ENCODE measurements at places on chromosomes 5 and 9.
A peak's percentile ranks its signal among the peaks of the same experiment; 100 is the strongest.

DNA sequence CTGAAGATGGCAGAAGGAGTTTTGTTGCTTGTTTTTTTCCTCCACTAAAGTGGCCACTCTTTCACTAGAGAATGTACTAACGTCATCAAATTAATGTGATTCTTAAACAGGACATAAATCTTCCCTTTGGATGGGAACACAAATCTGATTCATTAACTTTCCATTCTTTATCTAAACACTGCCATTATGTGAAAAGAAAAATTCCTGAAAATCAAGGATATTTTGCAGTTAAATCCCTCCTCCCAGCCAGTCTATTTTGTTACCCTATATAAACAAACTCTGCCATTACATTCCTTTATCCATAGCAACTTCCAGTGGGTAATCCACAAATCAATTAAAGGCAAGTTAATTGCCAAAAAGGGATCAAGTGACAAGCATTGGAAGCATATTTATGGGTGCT is 546.5 kb downstream of the PDE4D start:
- DNase-seq: no peak

DNA sequence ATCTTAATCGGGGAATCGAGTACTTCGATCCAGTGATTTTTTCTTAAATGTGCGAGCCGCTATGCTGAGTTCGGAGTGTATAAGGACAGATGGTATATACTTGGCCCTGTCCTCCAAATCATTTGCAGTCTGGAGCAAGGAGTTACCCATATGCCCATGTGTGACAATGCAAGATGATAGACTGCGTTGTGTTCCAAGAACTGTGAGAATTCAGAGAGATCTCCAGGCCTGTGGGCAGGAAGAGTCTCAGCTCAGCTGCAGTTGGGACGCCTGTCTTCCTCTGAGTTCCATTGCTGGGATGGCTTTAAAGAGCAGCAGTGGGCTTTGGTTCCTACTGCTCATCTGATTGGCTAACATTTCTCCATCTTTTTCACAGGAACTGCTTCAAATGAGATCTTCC is 106.6 kb downstream of the ADAMTS16 start:
- DNase-seq: no peak

GRCh38 chr5:132100672-132101261 is 27.2 kb downstream of the CSF2 start:
- DNase-seq: peak; percentile 60

DNA sequence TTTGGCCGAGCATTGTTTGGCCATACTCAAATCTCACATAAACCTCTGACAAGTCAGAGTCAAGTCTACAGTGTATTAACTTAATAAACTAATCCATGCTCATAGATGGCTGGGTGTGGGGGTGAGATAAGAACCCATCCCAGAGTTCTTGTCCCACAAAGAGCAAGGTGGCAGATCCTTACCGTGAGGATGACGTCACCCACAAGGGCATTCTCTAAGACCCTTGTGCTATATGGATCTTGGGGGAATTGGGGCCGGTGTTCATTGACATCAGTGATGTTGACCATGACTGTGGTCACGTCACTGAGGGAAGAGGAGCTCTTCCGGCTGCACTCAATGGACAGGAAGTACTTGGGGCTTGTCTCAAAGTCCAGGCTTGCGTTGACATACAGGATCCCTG is 62.1 kb downstream of the FAT2 start:
- DNase-seq: no peak

GRCh38 chr9:28651050-28651722 is 1077.9 kb upstream of the C9orf72 start:
- DNase-seq: no peak

GRCh38 chr5:122470365-122470764 is 158.3 kb downstream of the SNCAIP start:
- DNase-seq: no peak

- DNase-seq: no peak
Observed at GRCh38 chr5:134103998-134104654, 10.4 kb upstream of the TCF7 start.

DNA sequence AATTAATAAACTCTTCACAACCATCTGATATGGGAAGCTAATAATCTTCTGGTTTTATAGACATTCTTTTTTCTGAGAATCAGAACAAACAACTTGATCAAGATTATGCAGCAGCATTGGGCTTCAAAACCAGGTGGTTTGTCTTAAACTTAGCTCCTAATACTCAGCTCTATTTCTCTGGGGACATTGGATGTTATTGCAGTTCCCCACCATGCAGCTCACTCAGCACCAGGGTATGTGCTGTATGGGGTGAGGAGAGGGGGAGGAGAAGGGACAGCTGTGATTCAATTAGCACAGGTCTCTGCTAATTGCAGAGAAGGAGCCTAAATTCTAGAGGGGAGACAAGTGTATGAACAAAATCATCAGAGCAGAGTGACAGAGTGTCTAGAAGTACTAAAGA is 210.7 kb upstream of the TNC start:
- no peak for DNase-seq

GRCh38 chr9:21684831-21685362 is 117.5 kb upstream of the MTAP start:
- DNase-seq: no peak

DNA sequence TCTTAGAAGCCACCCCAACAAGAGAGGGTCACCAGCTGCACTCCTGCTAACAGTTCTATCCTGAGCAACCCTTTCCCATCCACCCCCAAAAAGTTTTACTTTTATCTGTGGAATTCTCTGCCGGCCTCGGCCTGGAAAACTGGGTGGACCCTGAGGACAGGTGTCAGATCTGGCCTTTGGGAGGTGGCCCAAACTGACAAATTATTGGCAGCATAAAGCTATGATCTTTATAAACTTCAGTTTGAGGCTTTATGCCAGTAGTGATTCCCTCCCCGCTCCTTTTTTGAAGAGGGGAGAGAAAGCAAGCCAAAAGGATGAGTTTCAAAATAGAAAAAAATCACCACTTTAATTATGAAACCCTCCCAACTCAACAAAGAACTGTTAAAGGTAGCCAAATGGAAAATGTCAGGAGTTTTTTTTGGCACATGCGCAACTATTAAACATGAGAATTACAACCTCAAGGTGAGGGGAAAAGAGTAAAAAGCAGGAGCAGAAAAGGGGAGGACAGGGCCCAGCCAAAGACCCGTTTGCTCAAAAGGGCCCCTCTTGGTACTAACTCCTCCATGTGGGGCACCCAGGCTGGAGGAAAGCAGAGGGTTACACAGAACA is 49.4 kb downstream of the FBXW11 start:
- no peak for DNase-seq

- DNase-seq: no peak
Observed at GRCh38 chr5:27377626-27378025, 339.2 kb upstream of the CDH9 start.

DNA sequence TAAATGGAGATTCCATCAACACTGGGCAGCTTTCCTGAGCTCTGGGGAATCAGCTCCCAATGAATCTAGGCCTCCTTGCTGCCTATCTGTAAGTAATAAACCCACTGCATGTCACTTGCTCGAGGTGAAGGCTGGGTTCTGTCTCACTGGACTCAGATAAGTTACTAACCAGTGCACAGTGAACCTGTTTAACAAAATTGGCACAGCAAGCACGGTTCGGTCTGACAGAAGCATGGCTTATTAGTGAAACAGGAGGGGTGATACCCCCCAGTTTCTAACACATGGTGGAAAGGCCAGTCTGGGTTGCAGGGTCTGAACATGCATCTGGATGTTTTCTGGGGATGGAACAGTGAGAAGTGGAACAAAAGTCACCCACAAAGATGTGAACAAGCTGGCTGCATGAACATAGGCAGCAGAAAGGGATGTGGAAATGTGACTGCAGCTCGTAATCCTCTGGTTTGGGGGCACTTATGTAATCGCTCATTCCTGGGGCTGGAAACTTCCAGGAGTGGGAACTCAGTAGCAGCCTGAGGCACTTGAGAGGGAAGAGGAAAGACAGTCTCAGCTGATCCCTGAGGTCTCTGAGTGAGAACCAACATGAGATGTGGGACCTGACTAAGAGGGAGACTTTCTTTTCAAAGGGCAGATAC is 37.7 kb downstream of the UGT3A2 start:
- no peak for DNase-seq

- DNase-seq: no peak
Observed at GRCh38 chr9:89969881-89970639, 365.2 kb downstream of the GADD45G start.

- no peak for DNase-seq
Observed at GRCh38 chr9:120593955-120594277, 13.9 kb upstream of the CDK5RAP2 start.

GRCh38 chr9:7228726-7229125 is 471.0 kb downstream of the KDM4C start:
- no peak for DNase-seq

GRCh38 chr9:96609732-96610131 is 9.9 kb downstream of the CDC14B start:
- DNase-seq: no peak

- no peak for DNase-seq
Observed at GRCh38 chr5:137960141-137960540, 70.9 kb downstream of the PKD2L2 start.

- DNase-seq: no peak
Observed at GRCh38 chr9:79975621-79976256, 404.0 kb downstream of the TLE4 start.

DNA sequence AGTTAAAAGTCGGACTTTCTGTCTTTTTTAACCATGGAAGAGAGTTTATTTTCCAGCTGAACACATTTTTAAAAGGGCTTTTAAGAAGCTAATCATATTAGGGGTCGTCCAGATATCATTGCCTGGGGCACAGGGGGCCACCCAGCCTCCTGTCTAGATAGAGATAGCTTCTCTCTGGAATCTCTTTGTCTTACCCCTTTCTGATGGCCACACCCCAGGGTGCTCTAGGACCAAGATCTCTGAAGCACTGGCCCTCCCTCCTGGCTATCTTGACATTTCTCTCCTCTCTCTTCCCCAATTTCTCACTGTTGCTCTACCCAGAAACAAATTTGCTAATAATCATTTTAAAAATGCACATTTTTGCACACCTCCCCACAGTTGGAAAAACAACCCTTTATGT is 204.4 kb downstream of the NXNL2 start:
- no peak for DNase-seq

DNA sequence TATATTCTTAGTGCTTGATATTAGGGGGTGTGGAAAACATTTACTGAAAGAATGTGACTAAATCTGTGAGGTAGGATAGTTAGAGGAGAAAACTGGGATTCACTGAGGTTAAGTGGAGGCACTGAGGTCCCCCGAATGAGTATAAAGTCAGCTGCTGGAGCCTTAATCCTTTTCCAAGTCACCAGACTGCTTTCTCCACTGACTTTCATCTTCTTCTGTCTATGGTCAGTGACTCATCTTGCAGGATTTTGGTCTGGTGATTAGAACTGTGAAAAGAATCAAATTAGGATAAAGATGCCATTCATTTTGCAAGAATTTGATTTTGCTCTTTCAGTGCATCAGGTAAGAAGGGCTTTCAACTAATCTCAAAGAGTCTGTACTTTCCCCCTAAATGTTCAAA is 89.3 kb upstream of the ALDH1A1 start:
- DNase-seq: no peak

GRCh38 chr9:15277400-15278090 is 29.5 kb downstream of the TTC39B start:
- no peak for DNase-seq

GRCh38 chr5:57703721-57704120 is 221.1 kb upstream of the ACTBL2 start:
- DNase-seq: no peak

GRCh38 chr9:752681-753200 is 88.8 kb upstream of the DMRT1 start:
- no peak for DNase-seq

DNA sequence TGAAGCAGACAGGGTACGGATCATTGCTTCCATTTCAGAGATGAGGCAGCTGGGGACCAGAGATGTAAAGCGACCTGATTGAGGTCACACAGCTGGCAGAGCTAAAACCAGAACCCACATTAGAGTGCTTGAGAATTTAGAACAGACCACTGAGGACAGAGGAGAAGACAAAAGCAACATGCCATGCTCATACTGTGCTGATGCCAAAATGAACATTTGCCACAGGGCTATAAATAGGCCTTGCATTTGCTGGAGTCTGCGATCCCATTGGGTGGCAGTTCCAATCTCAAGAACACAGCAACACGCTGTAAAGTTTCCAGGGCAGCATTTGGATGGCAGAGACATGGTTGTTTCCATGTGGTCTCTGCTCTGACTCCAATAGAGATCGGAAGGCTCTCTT is 222.4 kb upstream of the TBC1D2 start:
- no peak for DNase-seq

DNA sequence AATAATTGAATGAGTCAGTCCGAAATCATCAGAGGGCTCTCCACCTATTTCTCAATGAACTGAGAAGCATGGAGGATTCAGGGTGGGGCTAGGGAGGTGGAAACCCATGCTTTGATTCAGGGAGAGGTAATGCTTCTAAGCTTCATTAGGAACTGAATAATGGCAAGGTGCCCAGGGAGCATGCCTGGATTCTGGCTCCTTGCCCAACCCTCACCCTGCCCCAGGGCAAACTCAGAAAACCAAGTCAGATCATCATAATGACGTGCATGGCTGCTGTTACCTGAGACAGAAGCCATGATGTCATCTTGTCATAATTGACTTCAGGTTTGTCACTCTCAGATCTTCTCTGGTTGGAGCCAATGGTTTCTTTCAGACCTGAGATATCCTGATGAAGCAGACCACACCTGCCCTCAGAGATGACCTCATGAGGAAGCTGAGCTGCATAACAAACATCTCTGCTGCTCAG is 199.6 kb downstream of the SYK start:
- no peak for DNase-seq

DNA sequence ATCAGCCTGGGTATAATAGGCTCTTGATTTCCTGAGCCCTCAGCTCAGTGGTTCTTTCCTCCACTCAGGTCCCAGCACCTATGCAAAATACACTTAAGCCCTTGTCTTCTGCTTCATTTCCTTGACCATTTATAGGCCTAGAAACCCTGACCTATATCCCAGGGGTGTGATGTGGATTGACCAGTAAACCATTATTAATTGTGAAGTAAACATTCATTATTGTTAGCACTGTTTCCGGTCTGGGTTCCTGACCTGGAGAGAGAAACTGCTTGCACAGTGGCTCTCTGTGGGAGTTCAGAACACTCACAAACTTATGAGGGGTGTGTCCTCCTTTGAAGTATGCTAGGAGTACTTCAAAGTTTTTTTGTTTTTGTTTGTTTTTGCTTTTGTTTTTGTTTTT is 19.6 kb upstream of the TOMM5 start:
- no peak for DNase-seq

DNA sequence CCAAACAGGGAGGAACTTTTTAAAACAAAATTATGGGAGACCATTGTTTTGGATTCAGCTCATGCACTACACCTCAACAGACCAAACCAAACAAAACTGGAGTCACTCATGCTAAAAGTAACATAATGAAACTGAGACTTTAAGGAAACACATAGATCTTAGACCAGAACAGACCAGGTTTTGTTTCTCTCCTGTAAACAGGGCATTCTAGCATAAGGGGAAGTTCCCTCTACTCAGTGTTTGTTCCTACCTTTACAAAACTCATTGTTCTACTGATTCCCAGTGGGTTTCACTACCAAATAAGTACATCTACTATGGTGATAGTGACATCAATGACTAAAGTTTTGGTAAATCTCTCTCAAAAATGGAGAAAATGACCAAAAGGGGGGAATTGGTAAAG is 1103.6 kb upstream of the EDIL3 start:
- DNase-seq: no peak

GRCh38 chr9:23537192-23538066 is 288.6 kb downstream of the ELAVL2 start:
- DNase-seq: no peak

- no peak for DNase-seq
Observed at GRCh38 chr9:106897236-106897635, 34.3 kb downstream of the ZNF462 start.

Measured in GM12864 (cell line).